ENCODE measurements at places on chromosomes 2 and 18. TPM values are rescaled to one million over a fixed set of nuclear protein-coding genes. Genes with fewer than 3 reads are reported as not detected.
A peak's percentile ranks its signal among the peaks of the same experiment; 100 is the strongest.

- H3K27me3 ChIP-seq, result no peaks in the 10 kb centered on the region
- DNase-seq, result no peak
- H3K4me3 ChIP-seq, result no peak overlapping the region
Observed at GRCh38 chr2:25833566-25833965, 44.7 kb downstream of the ASXL2 start.

DNA sequence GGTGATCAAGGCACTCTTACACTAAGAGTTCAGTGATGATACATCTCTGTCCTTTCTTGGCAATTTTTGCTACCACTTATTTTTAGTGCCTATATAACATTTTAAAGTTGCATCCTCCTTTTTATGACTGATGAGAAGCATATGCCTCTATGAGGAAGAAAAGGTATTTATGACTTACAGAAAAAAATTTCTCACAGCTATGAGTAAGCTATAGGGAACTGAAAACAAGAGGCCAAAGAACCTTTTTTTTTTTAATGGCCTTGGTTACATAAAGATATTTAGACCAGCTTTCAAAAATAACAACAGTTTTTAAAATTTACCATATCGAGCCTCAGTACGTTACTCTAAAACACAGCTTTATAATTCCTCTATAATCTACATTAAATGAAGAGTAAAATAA, 21.3 kb downstream of the MBD5 start:
- no peak overlapping the region for H3K4me3 ChIP-seq
- DNase-seq, result no peak
- H3K27me3 ChIP-seq, result no peaks in the 10 kb centered on the region
- no peak overlapping the region for H3K27ac ChIP-seq

DNA sequence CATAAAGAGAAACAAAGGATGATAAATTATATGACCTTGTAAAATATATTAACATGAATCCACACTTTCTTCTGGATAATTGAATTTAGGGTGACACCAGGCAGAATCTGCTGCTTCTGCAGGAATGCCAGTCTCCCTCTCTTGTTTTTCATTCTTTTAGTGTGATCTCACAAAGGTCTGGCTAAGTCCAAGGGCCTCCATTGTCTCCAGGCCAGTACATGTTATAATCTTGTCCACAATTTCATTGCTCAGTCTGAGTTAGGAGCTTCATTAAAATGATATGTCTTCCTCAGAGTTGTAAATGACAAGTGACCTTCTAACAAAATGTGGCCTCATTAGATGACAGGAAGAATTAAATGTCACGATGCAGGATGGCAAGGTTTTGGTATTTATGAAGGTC, 110.2 kb downstream of the APOB start:
- H3K27ac ChIP-seq, result no peak overlapping the region
- H3K27me3 ChIP-seq, result peaks cover 1% of the 10 kb centered on the region
- no peak for DNase-seq
- H3K4me1 ChIP-seq, result peaks cover 17% of the 10 kb centered on the region
- H3K4me3 ChIP-seq, result no peak overlapping the region
- no peaks in the 10 kb centered on the region for H3K36me3 ChIP-seq

DNA sequence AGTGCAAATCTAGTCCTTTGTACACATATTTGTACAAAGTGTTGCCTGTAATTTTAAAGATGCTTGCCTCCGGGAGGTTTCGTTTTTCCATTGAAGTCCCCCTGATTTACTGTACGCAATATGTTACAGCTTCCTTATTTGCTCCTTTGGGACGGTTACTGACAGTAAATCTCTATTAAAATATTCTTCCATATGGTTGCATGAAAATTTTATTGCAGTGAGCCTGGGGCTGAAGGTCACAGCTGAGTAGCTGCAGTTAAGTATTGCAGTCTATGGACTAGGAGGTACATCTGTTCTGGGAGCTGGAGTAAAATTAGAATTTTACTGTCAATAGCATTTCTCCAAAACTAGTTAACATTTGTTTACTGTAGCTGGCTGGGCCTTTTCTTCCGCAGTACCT, 119.2 kb downstream of the ETAA1 start:
- H3K36me3 ChIP-seq, result no peaks in the 10 kb centered on the region
- H3K27me3 ChIP-seq, result no peaks in the 10 kb centered on the region
- DNase-seq, result no peak
- no peak overlapping the region for H3K27ac ChIP-seq
- no peaks in the 10 kb centered on the region for H3K4me1 ChIP-seq
- H3K4me3 ChIP-seq, result no peak overlapping the region

DNA sequence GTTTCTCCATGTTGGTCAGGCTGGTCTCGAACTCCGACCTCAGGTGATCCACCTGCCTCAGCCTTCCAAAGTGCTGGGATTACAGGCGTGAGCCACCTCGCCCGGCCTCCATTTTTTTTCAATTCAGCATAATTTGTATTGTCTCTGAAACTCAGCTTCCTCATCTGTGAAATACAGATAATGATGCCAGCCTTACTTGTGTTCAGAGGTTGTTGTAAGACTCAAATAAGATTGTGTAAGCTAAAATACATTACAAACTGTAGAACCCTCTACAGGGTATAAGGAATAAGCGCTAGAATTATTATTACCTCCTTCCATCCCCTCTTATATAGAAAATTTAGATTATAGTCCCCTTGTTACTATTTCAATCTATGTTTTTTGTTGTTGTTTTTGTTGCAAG, 24.8 kb upstream of the STARD7 start:
- peaks cover 2% of the 10 kb centered on the region for H3K36me3 ChIP-seq
- H3K4me1 ChIP-seq, result peaks cover 7% of the 10 kb centered on the region
- H3K27me3 ChIP-seq, result no peaks in the 10 kb centered on the region
- no peak for DNase-seq
- no peak overlapping the region for H3K27ac ChIP-seq

- peak; percentile 28 for DNase-seq
- no peak overlapping the region for H3K27ac ChIP-seq
- no peak overlapping the region for H3K4me3 ChIP-seq
Observed at GRCh38 chr2:18178736-18179349, 300.4 kb downstream of the KCNS3 start.

DNA sequence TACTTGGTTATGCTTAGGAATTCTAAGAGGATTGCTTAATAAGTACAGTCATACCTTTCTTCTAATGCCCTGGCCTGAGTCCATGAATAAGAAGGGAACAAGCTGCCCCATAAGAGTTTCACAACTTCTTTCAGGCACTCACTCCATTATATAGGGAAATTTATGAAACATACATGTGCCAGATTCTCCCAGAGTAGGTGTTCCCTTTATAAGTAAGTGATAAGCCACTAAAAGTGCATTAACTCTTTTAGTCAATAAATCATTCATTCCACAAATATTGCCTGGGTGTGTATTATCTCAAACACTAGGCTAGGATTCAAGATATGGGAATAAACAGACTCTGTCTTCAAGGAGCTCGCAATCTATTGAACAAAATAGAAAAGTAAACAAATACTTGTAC, 84.5 kb upstream of the RBBP8 start:
- H3K27me3 ChIP-seq, result no peaks in the 10 kb centered on the region
- no peaks in the 10 kb centered on the region for H3K36me3 ChIP-seq
- no peak overlapping the region for H3K4me3 ChIP-seq
- no peak overlapping the region for H3K27ac ChIP-seq
- DNase-seq, result no peak

DNA sequence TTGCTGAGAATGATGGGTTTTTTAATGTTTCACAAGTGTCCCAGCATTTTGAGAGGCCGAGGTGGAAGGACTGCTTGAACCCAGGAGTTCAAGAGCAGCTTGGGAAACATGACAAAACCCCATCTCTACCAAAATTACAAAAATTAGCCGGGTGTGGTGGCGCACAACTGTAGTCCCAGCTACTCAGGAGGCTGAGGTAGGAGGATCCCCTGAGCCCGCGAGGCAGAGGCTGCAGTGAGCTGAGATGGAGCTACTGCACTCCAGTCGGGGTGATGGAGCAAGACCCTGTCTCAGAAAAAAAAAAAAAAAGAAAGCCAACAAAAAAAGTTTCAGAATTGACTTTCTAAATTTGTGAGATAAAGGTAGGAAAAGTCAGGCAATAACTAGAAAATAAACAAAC, 8.7 kb downstream of the TFCP2L1 start:
- peaks cover 12% of the 10 kb centered on the region for H3K4me1 ChIP-seq
- DNase-seq, result no peak
- no peak overlapping the region for H3K4me3 ChIP-seq
- peaks cover 6% of the 10 kb centered on the region for H3K27me3 ChIP-seq
- no peaks in the 10 kb centered on the region for H3K36me3 ChIP-seq
- H3K27ac ChIP-seq, result no peak overlapping the region

- no peak overlapping the region for H3K27ac ChIP-seq
- H3K27me3 ChIP-seq, result no peaks in the 10 kb centered on the region
- DNase-seq, result no peak
- no peak overlapping the region for H3K4me3 ChIP-seq
- no peaks in the 10 kb centered on the region for H3K36me3 ChIP-seq
Observed at GRCh38 chr18:79374408-79375171, 21.1 kb upstream of the NFATC1 start.

DNA sequence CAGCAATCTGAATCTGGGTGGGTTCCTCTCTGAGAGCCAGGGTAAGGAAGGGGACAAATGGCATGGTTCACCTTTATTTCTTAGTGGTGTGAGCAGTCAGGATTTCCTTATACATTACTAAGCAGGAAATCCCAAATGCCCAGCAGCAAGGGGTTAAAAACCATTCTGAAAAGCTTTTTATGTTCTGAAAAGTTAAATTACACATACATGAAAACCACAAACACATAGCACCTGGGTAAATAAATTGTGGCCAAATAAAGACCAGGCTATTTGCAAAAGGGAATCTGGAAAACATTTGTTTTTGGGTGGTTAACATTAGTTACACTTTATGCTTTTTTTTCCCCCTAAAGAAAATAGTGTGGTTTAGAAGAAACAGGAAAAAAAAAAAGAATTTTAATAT, 156.1 kb downstream of the AGPS start:
- DNase-seq, result no peak
- no peak overlapping the region for H3K4me3 ChIP-seq
- peaks cover 9% of the 10 kb centered on the region for H3K4me1 ChIP-seq
- H3K27me3 ChIP-seq, result no peaks in the 10 kb centered on the region

- peaks cover 27% of the 10 kb centered on the region for H3K27me3 ChIP-seq
- no peaks in the 10 kb centered on the region for H3K36me3 ChIP-seq
- no peak overlapping the region for H3K4me3 ChIP-seq
- DNase-seq, result no peak
- H3K27ac ChIP-seq, result no peak overlapping the region
Observed at GRCh38 chr2:97739020-97739892, 25.9 kb downstream of the ZAP70 start.

GRCh38 chr18:55149994-55150393, 190.7 kb upstream of the CCDC68 start:
- no peak overlapping the region for H3K4me3 ChIP-seq
- H3K27ac ChIP-seq, result no peak overlapping the region
- H3K36me3 ChIP-seq, result no peaks in the 10 kb centered on the region
- DNase-seq, result no peak

DNA sequence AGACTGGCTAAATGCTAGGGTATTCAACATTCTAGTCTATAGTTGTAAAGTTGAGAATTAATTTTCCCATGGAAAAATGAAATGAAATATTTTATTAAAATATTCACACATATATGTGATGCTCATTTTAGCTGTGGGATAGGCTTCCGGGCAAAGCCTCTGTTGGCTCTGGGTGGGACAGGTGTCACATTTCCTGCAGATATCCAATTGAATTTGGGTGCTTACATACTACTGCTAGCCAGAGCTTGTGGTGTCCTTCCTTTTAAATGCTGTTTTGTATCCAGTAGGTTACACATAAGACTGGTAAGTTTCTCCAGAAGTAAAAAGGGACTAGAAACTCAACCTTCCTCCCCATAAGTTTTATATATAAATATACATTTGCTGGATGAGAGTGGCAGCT, 73.8 kb downstream of the RPRM start:
- H3K4me1 ChIP-seq, result no peaks in the 10 kb centered on the region
- no peaks in the 10 kb centered on the region for H3K36me3 ChIP-seq
- no peak overlapping the region for H3K4me3 ChIP-seq
- DNase-seq, result no peak
- no peak overlapping the region for H3K27ac ChIP-seq

GRCh38 chr2:158464426-158465281, 7.9 kb downstream of the PKP4 start:
- peaks cover 2% of the 10 kb centered on the region for H3K36me3 ChIP-seq
- peaks cover 44% of the 10 kb centered on the region for H3K4me1 ChIP-seq
- no peak overlapping the region for H3K4me3 ChIP-seq
- DNase-seq, result peak; percentile 40
- no peak overlapping the region for H3K27ac ChIP-seq
- H3K27me3 ChIP-seq, result no peaks in the 10 kb centered on the region

GRCh38 chr18:45056926-45057325, 376.2 kb downstream of the SETBP1 start:
- H3K27me3 ChIP-seq, result no peaks in the 10 kb centered on the region
- no peaks in the 10 kb centered on the region for H3K36me3 ChIP-seq
- no peak overlapping the region for H3K27ac ChIP-seq
- no peaks in the 10 kb centered on the region for H3K4me1 ChIP-seq

DNA sequence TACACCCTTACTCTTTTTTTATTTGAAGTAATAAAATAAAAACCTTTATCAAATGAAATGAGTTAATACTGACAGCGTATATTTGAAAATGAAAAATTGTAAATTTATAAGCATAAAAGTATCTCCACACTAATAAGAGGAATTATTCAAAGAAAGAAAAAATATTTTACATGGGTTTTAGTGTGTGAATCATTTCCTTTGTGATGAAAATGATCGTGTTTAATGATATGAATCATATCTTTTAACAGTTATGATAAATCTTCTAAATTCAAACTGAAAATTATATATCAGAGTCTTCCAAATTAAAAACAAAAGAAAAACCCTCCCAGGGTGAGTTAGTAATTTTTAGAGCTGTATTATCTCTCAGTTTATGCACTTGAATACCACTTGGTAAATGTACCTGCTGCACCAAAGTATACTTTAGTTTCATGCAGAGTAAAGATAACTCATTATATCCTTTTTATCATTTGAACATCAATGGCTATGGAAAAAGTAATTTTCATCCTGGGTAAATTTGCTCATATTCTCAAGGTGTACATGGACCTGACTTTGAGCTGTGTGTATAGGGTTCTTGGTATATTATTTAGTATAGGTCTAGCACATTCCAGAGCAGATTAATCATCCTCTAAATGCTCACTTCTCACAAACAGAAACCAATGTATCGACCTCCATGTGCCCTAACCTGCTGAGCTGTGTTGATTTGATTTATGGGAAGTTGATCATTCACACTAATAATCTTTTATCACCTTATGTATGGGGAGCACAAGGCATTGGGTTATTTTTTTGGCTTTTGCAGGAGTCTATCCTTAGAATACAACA, 98.7 kb upstream of the VWC2L start:
- no peaks in the 10 kb centered on the region for H3K4me1 ChIP-seq
- H3K27ac ChIP-seq, result no peak overlapping the region
- no peak overlapping the region for H3K4me3 ChIP-seq
- DNase-seq, result no peak
- H3K27me3 ChIP-seq, result no peaks in the 10 kb centered on the region

DNA sequence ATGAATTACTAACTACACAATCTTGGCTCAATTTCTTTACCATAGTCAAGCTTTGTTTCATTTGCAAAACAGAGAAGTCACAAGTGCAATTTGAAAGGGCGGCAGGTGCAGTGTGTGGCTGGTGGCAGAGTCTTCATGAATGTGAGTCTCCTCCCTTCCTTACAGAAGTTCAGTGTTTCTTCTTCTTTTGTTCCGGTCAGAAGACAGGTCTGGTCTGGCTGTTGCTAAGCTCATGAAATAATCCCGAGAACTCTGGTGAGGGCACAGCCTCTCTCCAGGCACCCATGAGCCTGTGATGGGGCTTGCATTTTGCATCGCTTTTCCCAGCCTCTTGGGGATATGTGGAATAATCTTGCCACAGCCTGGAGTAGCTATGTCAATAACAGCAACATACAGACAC, 824.8 kb upstream of the SALL3 start:
- no peaks in the 10 kb centered on the region for H3K36me3 ChIP-seq
- DNase-seq, result no peak
- peaks cover 13% of the 10 kb centered on the region for H3K27me3 ChIP-seq

RBM43 gene
- 0.52 TPM for total RNA-seq

GALNT3 gene
- 0.29 TPM for total RNA-seq

GPBAR1 gene
- 0.09 TPM for total RNA-seq

MAL gene
- not detected for total RNA-seq

Data from HepG2 (cell line).